Prostate gland (tissue), 2 donors: ENCODE measurements at places on chromosomes 13 and 19. TPM values are rescaled to one million over a fixed set of nuclear protein-coding genes. Genes with fewer than 3 reads are reported as not detected.

DNA sequence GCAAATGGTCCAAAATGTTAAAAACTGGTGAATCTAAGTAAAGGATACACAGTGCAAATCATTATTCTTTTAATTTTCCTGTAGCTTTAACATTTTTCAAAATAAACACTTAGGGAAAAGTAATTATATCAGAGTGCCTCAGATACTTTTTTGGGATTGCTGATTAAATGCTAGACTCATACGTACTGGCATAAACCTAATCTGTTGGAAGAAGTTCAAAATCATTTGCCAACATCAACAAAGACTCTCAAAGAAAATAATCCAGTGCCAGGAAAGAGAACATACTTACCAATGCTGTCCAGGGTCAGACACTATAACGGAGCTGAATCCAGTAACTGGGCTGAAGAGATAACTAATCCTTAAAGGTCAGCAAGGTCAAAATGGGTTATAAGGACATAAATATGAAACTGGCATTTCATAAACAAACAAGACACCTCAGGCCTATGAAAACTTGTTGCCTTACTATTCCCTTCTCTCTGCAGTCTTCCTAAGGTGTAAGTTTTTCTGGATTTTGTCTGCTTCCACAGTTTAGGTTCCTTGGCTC lies 3.3 kb upstream of the ZNF420 start:
- DNase-seq: no peak

DNA sequence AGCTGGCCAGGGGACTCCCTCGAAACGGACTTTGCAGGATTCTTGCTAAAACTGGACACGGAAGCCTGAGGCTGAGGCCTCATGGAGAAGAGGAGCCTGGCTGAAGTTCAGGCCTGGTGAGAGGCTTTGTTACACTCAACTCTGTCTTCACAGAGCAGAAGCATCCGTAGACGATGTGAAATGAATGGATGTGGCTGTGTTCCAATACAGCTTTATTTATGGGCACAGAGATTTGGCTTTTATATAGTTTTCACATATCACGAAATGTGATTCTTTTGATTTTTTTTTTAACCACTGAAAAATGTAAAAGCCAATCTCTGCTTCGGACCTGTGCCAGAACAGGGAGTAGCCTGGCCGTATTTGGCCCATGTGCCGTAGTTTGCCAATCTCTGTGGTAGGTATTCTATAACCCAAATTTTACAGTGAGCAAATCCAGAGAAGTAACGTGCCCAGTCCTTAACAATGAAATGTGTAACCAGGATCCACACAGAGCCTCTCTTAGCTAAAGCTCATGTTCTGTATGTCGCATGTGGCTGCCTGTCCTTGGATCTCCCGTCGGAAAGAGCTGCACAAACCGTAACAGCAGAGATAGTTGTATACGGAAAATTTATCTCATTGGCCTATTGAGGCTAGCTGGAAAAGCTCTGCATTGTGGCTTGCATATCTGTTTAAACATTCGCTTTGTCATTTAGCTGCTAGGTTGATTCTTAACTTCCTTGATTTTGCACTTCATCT lies 171.6 kb upstream of the RNF113B start:
- peak; percentile 26 for DNase-seq

DNA sequence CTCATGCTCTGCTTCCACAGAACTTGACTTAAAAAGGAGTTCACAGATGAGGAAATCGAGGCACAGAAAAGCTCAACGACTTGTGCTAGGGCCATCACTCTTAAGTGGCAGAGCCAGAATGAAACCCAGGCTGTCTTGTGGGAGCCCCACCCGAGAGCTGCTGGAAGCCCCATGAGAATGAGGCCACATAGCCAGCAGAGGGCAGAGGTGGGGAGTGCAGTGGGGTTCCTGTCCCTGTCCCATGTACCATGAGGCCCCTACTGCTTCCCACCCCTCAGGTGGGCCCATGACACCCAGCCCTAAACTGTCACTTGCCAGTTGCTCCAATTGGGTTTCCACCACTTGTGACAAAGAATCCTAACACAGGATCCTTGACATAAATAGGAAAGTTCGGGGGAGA lies 175.9 kb downstream of the IRS2 start:
- DNase-seq: no peak

- DNase-seq: no peak
Observed at GRCh38 chr13:91331047-91331915, 16.2 kb upstream of the MIR17HG start.

GRCh38 chr19:6278740-6279619 lies 795 bp downstream of the MLLT1 start:
- DNase-seq: no peak

- no peak for DNase-seq
Observed at GRCh38 chr13:20727856-20728255, 24.4 kb downstream of the IL17D start.

- peak; percentile 72 for DNase-seq
Observed at GRCh38 chr19:10602330-10603083, 15.4 kb upstream of the AP1M2 start.

DNA sequence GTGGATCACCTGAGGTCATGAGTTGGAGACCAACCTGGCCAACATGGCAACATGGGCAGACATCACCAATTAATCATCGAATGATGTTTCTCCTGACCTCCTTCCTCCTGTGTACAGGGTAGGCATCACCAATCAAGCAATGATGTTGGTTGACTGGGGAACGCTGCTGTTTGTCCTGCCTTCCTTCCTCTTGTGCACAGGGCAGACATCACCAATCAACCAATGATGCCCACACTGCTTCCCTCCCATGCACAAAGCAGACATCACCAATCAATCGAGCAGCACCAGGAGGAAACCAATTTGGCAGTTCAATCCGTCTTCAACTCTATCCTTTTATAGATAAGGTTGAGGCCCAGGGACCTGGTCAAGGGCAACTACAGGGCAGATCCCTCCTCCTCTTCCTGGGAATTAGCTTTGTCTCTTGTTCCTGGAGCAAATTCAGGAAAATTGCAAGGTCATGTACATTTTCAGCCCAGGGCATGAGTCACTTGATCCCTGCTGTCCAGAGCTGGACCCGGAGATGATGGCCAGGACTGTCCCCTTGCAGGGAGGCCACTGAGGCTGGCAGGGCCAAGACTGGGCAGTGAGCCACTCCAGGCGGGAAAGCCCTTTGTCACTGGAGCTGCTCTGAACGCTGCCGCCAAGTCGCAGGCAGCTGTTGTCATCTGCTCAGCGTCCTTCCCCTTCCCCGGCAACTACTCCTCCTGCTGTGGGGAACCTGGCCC lies 5.3 kb upstream of the CSNK1G2 start:
- DNase-seq: no peak

- no peak for DNase-seq
Observed at GRCh38 chr19:17968362-17968761, 1.5 kb downstream of the KCNN1 start.

GRCh38 chr19:55028757-55029156 lies 9.3 kb downstream of the GP6 start:
- no peak for DNase-seq

- no peak for DNase-seq
Observed at GRCh38 chr19:28350673-28351072, 862.3 kb downstream of the UQCRFS1 start.

DNA sequence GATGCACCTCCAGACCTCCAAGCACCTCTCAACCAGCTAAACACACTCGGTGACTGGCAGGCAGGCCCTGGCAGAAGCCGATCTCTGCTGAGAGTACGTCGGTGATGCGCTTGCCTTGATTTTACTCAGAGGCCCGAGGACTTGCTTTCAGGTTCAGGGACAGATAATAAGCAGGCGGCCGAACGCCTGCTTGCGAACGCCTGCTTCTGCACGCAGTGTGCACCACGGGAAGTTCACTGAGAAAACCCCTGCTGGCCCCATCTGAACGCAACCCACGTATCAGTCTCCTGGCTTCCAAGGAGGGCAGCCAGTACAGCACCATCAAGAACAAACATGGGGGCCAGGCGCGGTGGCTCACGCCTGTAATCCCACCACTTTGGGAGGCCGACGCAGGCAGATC lies 108.0 kb downstream of the STK24 start:
- DNase-seq: no peak

DNA sequence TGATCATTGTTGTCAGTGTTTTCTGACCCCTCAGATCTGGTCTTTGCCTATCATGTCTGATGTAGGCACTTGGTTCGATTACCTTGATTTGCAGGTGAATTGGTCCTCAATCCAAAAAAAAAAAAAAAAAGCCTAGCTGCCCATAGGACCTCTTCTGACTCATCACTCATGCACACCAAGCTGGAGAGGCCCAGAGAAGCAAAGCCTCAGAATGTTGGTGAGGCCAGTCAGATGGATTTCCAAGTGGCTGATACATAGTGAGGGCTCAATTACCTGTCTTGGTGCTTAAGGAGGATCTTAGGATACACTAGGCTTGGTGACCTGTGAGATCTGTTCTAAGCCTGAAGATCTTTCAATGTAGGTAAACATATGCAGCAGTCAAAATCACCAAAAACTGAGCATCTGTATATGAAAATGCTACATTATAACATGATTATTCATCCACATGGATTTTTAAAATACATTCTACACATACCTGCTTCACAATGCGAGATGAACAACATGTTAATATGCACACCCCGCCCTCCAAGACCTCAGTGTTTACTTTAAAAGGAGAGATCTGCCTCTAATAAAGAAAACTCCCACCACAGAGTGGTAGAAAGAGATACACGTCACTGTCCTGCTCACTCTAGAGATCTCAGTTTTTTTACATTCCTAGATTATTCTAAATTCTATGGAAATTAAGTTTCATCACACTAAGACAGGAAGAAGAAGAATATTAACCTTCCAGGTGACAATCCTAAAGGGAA lies 79.9 kb upstream of the RAP2A start:
- no peak for DNase-seq

DNA sequence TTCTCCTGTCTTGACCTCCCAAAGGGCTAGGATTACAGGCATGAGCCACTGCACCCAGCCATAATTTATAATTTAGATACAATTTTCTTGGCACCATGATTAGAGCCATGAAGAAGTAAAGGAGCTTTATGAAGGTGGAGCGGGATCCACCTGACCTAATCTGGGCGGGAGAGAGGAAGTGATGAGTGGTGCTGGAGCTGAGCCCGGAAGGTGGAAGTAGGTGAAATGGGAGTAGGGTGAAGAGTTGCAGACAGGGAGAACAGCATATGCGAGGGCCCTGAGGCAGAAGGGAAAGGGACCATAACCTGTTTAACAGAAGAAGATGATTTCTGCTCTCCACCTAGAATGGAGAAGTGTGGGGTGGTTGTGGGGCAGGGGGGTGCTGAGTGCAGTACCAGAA lies 4.2 kb downstream of the BLOC1S3 start:
- DNase-seq: no peak

- no peak for DNase-seq
Observed at GRCh38 chr13:94829185-94829836, 117.0 kb upstream of the SOX21 start.

DNA sequence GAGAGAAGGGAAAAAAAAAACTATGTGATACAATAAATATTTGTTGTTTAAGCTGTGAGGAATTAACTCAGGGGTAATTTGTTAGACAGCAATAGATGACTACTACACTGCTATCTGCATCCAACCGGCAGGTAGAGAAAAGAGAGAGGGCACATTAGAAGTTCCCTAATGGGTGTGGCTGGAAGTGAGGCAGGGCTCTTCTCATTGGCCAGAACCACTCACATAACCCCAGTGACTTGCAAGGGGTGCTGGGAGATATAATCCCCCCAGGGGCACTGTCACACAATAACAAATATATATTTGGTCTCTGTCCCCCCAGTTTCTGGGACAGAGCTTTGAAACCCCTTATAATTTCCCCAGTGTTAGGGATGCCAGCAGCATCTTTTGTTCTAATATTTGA lies 24.3 kb downstream of the FGF21 start:
- no peak for DNase-seq

DNA sequence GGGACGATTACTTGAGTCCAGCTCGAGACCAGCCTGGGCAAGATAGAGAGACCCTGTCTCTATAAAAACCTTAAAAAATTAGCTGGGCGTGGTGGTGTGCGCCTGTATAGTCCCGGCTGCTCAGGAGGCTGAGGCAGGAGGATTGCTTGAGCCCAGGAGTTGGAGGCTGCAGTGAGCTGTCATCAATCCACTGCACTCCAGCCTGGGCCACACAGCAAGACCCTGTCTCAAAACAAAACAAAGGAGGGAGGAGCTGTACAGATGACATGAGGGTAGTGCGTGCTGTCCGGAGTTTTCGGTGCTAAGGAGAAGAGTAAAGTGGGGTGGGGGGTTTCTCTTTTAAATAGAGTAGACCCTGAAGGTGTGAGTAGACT lies 22.6 kb downstream of the HDGFL2 start:
- no peak for DNase-seq

DNA sequence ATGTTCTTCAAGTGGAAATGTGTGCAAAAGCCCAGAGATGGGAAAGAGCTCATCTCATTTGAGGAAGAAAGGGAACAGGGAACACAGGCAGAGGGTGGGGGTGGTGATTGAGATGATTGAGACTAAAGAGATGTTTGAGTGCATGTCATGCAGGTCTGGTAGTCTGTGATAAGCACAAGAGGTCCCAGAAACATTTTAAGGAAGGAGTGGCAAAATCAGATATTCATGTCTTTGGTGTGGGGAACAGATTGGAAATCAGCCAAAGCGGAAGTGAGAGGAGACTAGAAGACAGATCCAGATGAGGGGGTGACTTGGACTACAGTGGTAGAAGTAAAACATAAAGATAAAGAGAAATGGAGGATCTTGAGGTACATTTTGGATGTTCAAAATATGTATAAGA lies 39.4 kb upstream of the DACH1 start:
- DNase-seq: no peak

DNA sequence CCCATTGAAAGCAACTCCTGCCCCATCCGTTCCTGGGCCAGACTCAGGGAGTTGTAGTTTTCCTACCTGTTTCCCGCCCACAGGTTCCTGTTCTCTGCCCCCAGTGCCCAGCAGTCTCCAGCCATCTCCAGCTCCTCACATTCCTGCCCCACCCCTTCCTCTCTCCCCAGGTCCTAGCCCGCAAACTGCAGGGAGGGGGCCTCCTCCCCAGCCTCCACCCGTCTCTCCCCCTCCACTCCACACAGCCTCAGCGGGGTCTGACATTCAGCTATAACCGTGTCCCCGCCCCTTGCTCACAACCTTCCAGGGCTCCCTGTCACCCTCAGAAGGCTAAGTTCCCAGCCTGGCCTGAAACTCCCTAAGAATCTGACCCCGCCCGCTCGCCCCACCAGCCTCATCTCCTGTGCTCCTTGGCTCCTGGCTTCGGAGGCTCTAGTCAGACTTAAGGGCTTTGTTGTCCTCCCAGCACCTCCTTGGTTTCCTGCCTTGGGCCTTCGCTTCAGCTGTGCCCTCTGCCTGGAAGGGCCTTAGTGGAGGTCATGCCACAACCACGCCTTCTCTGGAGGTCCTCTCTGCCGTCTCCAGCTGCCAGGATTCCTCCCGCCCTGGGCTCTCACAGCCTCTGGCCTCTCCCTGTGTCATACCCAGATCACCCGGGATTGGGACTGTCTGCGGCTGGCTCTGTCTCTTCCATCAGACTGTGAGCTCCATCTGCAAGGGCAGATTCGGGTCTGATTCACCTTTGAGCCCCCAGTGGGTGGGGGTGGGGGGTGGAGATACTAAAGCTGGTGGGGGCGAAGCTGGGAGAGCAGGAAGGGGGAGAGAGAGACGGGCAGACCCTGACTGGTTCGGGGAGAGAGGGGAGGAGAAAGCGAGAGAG lies 5.1 kb upstream of the SPACA6 start:
- DNase-seq: no peak

ZNF729 gene
- total RNA-seq: 1.6 TPM

EDDM13 gene
- not detected for total RNA-seq

CYP2A7 gene
- not detected for total RNA-seq

CYP4F2 gene
- 16.4 TPM for total RNA-seq

CEACAM3 gene
- 0.59 TPM for total RNA-seq

OLFM4 gene
- 55.4 TPM for total RNA-seq

DIRAS1 gene
- 3.8 TPM for total RNA-seq

IZUMO1 gene
- 6.4 TPM for total RNA-seq

FFAR1 gene
- total RNA-seq: not detected

ADGRE3 gene
- 0.80 TPM for total RNA-seq

F7 gene
- 2.7 TPM for total RNA-seq
